Gastrocnemius medialis (tissue), 4 donors: ENCODE measurements at places on chromosomes 3 and 15. TPM values are rescaled to one million over a fixed set of nuclear protein-coding genes. Genes with fewer than 3 reads are reported as not detected.

- DNase-seq: no peak
Measured at GRCh38 chr3:180684807-180685206, 5.5 kb upstream of the CCDC39 start.

- DNase-seq: no peak
Measured at GRCh38 chr3:157329551-157329950, 107.1 kb upstream of the PTX3 start.

DNA sequence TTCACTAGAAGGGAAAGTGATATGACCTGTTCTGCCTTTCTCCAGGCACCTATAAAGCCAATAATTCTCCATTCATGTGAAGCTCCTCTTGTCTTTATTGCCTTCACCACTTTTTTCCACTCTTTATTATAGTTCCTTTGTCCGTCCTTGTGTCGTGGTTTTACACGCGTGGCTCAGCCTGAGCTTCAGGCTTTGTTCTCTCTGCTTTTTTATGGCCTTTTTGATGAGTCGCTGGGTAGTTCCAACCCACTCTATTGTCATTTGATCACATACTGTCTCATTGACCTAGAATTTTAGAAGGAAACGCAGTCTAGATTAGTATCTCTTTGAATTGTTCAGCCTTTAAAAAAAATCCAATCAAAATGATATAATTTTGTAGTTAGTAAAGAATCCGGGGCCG lies 403.2 kb downstream of the PTPRG start:
- no peak for DNase-seq

Gene FRMD5
- total RNA-seq: not detected

- no peak for DNase-seq
Measured at GRCh38 chr3:134594331-134594741, 56.5 kb downstream of the KY start.

DNA sequence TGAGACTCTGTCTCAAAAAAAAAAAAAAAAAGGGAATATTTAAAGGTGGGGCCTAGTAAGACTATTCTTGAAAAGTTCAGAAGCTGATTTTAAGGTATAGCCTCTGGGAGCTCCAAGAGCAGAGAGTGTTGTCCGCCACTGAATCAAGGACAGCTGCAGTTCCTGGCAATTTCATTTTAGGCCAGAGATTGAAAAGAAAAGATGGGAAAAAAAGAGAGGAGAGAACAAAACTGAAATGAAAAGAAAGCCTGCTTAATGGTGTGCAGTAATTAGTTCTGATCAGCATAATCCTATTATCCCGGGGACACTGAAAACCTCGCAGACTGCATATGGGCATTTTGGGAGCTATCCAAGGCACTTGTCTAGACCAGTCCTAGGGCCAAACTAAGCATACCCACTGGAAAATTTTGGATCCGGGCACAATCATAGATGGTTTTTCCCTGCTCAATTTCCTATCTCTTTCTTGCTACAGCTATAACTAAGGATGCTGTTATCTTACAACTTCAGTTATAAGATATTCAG lies 43.2 kb downstream of the EHHADH start:
- no peak for DNase-seq

Gene SLC28A1
- 0.47 TPM for total RNA-seq

Gene EPB42
- not detected for total RNA-seq

- DNase-seq: no peak
Measured at GRCh38 chr15:42314818-42315217, 41.6 kb upstream of the TMEM87A start.

Gene GOLGA8Q
- total RNA-seq: 0.42 TPM

GRCh38 chr3:52845157-52845556 lies 10.3 kb upstream of the MUSTN1 start:
- DNase-seq: peak; percentile 89

- DNase-seq: no peak
Measured at GRCh38 chr3:45799586-45799985, 3.2 kb upstream of the SLC6A20 start.

DNA sequence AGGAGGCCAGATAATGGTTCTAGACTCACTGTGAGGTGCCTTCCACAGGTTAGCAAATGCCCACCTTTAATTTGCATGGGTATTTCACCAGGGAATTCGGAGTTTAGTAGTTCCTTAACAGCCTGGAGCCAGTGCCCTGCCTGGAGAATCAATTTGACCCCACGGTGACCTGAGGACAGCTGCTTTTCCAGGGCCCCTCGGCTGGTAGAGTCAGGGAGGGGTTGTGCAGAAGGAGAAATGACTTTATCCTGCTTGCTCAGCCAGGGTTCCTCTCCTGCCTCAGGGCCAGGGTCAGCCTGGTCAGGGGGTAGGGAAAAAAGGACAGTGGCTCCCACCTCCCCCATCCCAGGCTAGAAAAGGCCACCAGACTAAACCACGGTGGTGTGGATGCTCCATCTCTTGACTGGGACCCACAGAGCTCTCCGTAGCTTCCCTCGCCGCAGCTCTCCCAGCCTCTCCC lies 12.0 kb downstream of the DLL4 start:
- no peak for DNase-seq

- no peak for DNase-seq
Measured at GRCh38 chr3:175608911-175609310, 749.8 kb downstream of the NAALADL2 start.

- DNase-seq: no peak
Measured at GRCh38 chr3:57206423-57206822, 6.6 kb upstream of the HESX1 start.

Gene SH2D7
- not detected for total RNA-seq

DNA sequence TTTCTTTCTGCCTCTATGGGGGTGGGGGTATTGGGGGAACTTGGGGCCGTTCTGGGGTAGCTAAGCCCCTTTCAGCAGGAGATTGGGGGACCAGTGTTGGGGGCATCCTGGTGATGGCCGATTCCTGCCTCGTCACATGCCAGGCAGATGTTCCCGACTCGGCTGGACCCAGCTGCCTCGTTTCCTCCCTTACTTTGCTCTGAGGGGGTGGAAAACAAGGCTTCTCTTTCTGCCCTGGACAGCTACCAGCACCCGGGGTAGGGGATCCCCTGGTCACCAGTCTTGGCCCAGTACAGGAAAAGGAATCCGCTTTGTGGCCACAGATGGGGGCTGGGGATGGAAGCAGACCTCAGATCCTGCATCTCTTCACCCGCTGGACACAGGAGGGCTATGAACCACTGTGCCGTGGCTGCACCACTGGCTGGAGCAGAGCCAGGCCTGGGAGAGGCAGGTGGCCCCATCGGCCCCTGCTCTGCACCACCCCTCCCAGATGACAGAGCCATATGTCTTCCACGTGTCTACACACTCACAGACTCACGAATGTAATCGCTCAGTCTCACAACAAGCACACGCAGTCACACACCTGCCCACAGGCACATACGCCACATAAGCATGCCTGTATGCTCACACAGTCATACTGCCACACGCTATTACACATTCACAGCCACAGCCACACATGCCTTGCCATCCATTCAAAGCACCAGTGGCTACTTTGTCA lies 12.4 kb downstream of the SNX33 start:
- no peak for DNase-seq

GRCh38 chr15:25768271-25768670 lies 94.9 kb downstream of the ATP10A start:
- no peak for DNase-seq

Gene CYP1A2
- total RNA-seq: not detected

GRCh38 chr3:142723665-142723967 lies 218 bp upstream of the TRPC1 start:
- no peak for DNase-seq

- peak; percentile 39 for DNase-seq
Measured at GRCh38 chr15:92883163-92883875, 16.8 kb upstream of the CHD2 start.

DNA sequence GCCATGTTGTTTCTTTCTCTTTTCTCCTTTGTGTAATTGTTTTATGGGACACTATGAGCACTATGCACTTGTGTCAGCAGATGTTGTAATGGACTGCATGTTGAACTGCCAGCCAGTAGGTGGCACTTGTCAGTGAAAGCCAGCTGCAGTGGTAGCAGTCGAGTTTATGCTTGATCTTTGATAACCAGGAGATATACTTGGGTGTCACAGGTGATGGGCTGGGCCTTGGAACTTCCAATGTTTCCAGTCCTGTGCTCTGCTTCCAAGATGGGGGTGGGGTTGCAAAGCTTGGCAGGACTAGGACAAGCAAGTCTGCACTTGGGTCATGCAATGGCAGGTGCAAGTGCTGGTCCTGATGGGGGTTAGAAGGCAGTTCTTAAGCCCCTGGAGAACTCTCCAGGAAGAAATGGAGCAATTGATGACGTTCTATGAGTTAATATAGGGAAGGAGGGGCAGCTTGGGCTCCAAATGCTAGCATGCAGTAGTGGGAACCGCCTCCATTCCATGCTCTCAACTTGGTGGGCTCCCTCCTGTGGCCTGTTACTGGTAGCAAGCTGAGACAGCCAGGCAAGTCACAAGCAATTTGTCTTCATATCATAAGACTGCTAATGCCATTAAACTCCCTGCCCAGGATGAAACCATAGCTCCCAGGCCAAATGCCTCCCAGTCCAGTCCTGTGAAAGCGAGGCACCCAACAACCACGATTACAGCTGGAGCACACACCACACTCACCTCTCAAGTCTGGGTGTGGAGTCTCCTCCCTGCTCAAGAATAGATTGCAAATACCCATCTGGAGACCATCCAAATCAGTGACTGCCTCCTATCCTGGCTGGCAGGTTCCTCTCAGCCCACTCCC lies 287.2 kb downstream of the CGGBP1 start:
- no peak for DNase-seq

GRCh38 chr3:38616658-38617057 lies 32.8 kb downstream of the SCN5A start:
- no peak for DNase-seq

- no peak for DNase-seq
Measured at GRCh38 chr3:133967992-133968892, 61.5 kb downstream of the SLCO2A1 start.

DNA sequence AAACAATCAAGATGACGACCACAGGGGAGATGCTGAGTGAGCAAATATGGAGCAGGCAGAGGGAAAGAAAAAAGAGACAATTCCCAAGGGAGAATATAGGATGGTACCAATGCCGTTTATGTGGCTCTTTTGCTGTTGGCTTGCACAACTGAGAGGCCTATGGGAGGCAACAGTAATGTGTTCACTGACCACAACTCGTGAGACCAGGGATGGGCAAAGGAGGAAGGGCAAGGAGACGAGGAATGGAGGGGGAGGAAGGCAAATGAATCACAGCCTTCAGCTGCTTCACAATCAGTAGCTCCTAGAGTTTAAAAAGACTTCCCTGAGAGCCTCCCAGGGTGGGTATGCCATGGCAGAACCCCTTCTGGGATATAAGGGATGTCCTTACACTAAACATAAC lies 131.5 kb downstream of the SLC9A9 start:
- DNase-seq: no peak

- DNase-seq: no peak
Measured at GRCh38 chr15:89400782-89401545, 66.3 kb upstream of the POLG start.

Gene GUCA1C
- not detected for total RNA-seq

DNA sequence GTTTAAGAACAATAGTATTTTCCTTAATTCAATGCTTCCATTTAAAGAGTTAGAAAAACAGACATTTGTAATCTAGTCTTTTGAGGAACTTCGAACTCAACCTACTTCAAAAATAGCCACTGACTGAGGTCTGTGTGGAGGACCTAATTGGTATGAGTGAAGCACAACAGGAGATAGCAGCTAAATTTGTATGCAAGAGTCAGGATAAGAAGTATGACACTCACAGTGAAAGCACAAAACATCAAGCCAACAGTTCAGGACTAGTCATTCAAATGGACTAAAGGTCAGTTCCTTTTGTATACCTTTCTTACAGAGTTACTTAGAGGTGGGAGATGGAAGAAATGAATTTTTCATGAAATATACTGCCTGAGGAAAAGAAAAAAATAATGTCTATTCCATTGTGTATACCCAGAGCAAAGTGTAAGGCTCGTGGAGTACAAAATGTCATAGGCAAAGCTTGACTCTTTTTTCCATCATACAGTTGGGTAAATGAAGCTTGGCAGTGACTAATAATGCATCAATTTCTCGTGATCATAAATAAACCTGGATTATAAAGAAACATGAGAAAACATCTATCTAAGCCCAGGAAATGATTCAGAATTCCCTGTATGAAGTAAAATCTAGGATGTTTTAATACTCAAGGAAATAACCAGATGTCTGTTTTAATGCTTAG lies 1005.2 kb upstream of the CADM2 start:
- DNase-seq: no peak
